CD8-positive, alpha-beta T cell (primary cell): ENCODE measurements at places on chromosomes 3 and 15.

DNA sequence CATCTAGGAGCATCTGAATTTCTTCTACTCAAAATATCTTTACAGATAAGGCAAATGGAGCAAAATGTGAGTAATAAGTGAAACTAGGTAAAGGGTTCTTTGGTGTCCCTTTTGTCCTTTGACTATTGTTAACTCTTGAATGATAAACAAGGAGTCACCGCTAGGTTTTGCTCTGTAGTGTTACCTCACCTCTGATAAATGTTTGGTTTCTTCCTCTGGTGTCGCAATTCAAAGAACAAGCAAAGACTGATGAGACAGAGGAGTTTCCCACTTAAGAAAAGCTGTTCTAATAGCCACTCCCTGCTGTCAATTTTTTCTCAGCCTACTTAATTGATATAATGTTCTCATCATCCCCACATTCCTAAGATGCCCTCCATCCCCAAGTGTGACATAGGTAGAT lies 925.9 kb downstream of the IGSF11 start:
- DNase-seq, result no peak

GRCh38 chr3:152969557-152970300 lies 134.8 kb downstream of the P2RY1 start:
- no peak for DNase-seq

- DNase-seq, result peak; percentile 61
Observed at GRCh38 chr3:122754929-122755328, 38.7 kb downstream of the HSPBAP1 start.

DNA sequence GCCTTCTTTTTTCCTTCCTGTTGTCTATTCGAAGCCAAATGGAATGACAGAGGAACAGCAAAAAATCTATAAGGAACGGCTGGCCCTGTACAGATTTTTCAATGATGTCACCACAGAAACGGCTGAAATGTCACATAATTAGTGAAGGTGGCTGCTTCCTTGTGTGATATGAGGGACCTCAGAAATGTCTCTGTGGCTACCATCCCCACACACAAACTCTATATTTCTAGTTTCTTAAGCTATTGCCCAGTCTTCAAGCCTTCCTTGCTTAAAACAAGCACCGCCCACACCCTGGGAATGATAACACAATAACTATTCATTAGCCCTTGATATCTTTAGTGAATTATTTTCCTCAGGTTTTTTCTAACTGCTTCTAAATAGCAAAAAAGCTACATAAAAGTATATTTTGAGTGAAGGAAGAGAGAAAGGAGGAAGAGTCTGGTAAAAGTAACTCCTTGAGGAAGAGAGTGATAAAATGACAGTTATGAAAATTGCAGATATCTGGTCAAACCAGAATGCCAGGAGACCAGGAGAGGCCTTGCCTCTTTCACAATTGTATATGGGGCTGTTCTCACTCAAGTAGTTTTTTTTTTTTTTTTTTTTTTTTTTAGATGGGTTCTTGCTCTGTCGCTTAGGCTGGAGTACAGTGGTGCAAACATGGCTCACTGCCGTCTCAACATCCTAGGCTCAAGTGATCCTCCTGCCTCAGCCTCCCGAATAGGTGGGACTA lies 38.7 kb downstream of the FMN1 start:
- DNase-seq, result no peak

GRCh38 chr3:131303848-131304247 lies 77.7 kb upstream of the NUDT16 start:
- no peak for DNase-seq

GRCh38 chr3:189914799-189915198 lies 205.9 kb downstream of the P3H2 start:
- DNase-seq, result no peak

DNA sequence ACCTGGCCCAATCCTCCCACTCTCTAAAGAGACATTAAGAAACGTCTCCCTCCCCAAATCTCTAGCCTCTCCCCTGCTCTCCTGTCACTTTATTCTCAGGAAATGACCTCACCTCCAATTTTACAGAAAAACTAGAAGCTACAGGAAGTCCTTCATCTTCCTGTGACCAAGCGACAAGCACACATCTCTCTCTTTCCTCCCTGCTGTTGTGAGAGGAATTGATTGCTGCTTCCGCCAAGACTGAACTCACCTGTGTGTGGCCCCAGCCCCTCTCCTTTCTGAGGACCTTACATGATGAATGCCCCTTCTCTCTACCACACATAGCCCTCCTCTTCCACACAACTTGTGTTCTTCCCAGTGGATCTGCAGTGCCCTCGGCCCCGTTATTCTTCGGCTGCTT lies 18.2 kb downstream of the DNAJB8 start:
- DNase-seq, result peak; percentile 29
